ENCODE measurements at places on chromosomes 6 and 20. TPM values are rescaled to one million over a fixed set of nuclear protein-coding genes. Genes with fewer than 3 reads are reported as not detected.
A peak's percentile ranks its signal among the peaks of the same experiment; 100 is the strongest.

The TRIM15 gene
- total RNA-seq = not detected

The RRAGD gene
- total RNA-seq = 35.4 TPM

- DNase-seq = no peak
Observed at GRCh38 chr6:155121294-155121693, 126.2 kb downstream of the TIAM2 start.

- DNase-seq = no peak
Observed at GRCh38 chr20:32285621-32286371, 8.3 kb downstream of the KIF3B start.

GRCh38 chr20:54132612-54133433 is 41.0 kb downstream of the CYP24A1 start:
- peak; percentile 92 for DNase-seq

- no peak for DNase-seq
Observed at GRCh38 chr6:146598772-146599405, at the start of gene ADGB. Gene ADGB, plus strand, starts transcription at chr6:146598972. Its CDS starts 69 bp downstream, at chr6:146599041.

Data from kidney epithelial cell (primary cell).